ENCODE measurements at places on chromosomes 3 and 15. TPM values are rescaled to one million over a fixed set of nuclear protein-coding genes. Genes with fewer than 3 reads are reported as not detected.

DNA sequence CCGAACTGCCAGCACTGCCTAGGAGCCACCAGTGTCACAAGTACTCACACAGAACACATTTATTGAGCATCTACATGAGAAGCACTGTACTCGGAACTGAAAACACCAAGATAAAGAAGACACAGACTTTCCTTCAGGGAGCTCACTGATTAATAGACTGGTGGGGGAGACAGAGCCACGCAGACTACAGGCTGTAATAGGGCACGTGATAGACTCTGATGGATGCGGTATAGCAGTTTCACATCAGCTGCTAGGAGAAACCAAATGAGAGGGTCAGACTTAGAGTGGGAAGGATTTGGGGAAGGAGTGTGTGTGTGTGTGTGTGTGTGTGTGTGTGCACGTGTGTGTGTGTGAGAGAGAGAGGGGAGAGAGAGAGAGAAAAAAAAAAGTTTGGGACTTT lies 12.1 kb downstream of the EPHB1 start:
- DNase-seq, result no peak

ITPKA gene
- total RNA-seq, result 0.30 TPM

FANCD2 gene
- total RNA-seq, result 12.4 TPM

- DNase-seq, result no peak
Observed at GRCh38 chr15:99305761-99306505, 54.7 kb downstream of the LRRC28 start.

GRCh38 chr3:187763850-187764648 lies 18.8 kb upstream of the BCL6 start:
- DNase-seq, result no peak

- no peak for DNase-seq
Observed at GRCh38 chr15:101560722-101561583, 71.4 kb upstream of the PCSK6 start.

GRCh38 chr3:172201870-172202236 lies 162.5 kb downstream of the FNDC3B start:
- no peak for DNase-seq

DNA sequence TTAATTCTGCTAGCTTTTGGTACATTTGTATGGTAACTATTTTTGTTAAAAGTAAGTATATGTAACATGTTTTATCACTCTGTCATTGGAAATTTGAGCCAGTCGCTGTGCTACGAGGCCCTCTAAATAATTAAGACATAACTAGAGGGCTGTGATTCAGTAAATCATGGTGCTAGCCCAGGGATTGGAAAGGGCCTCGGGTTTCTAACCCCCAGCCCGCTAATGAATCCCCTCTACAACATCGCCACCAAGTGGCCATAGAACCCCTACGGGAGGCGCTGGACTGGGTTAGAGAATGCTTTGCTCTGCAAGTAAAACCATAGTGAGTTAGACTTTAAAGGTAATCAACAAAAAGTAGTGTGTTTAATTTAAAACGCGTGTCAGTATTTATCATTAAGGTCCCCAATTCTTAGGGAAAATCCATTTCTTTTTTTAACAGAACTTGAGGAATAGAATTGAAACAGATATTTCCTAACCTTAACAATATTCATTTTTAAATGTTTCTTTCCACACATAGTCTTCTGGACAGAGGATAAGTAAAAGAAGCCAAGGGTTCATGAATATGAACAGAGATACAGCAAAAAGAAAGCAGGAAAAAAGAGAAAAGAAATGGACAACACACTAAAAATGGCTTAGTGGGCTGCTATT lies 744.7 kb downstream of the EPHA3 start:
- no peak for DNase-seq

GRCh38 chr3:172115787-172116186 lies 76.4 kb downstream of the FNDC3B start:
- no peak for DNase-seq

DNA sequence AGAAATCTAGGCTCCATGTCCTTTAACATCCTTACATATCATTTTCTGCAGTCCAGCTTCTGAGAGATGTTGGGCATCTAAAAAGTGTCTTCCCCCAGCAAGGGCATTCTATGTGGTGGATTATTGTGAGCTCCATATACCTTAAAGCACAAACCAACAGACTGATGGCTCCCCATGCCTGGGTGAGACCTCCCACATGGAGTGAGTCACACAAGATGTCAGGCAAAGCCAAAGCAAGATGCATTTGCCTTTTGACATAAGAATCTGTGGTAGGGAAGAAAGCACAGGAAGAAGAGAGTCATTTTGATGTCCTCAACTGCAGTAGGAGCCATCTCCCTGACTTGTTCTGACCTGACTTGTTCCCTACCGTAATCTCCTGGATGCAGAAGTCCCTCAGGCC lies 238.7 kb upstream of the EIF1B start:
- DNase-seq, result no peak

RBP2 gene
- not detected for total RNA-seq

TTLL13 gene
- not detected for total RNA-seq

- DNase-seq, result no peak
Observed at GRCh38 chr3:172102123-172102882, 62.9 kb downstream of the FNDC3B start.

GRCh38 chr3:189513281-189514117 lies 117.7 kb upstream of the TP63 start:
- no peak for DNase-seq

GRCh38 chr3:65830948-65831732 lies 207.6 kb downstream of the MAGI1 start:
- DNase-seq, result no peak

GRCh38 chr15:40936709-40937666 lies 7.8 kb downstream of the DLL4 start:
- no peak for DNase-seq

DNA sequence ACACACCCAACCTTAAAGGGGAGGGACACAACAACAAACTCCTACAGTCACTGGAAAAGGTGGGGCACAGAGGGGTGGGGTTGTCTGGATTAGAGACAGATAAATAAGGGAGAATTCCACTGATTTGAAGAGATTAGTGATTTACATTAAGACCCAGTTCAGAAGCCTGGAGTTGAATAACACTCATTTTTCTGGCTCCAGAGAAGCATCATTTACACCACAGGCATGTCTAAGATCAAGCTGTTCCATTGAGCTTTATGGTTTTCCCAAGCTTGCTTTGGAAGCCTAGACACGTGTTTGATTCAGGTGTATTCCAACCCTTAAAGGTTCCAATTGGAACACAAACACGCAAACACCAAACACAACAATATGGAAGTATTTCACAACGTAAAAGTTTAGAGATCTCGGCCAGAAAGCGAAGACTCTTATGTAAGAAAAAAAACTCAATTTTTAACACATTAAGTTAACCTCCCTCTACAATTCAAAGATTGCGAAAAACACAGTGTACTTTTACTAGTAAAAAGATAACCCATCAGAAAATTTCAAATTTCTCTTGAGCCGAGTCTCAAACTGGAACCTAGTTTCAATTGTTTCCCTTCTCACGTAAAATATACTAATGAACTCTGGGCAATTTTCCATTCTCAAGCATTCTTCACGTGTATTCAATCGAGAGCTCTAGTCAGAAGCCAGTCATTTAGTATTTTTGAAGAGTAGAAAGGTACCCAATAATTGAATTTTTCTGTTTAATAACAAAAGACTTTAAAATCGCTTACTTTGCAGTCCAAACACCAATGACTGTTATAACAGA lies 2.1 kb downstream of the TRA2B start:
- DNase-seq, result no peak

HMCES gene
- 34.5 TPM for total RNA-seq

DNA sequence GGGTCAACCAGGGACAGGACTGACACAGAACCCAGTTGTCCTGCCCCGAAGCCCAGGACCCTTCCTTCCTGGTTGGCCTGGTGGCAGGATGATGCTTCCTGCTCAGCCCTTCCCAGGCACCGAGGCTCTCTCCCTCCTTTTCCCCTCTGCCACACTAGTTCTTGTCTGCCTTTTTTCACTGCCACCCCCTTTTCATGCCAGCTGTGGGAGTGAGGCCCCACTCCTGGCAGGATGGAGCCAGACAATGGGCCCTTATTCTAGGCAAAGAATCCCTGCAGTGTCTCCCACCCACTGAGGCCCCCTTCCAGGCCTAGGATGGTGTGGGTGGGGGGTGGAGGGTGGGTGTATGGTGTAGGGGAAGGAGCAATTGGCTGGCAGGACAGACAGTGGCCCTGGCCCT lies 1.1 kb upstream of the SCAMP5 start:
- no peak for DNase-seq

GRCh38 chr15:100726421-100727190 lies 124.2 kb downstream of the ASB7 start:
- DNase-seq, result peak; percentile 46

DNA sequence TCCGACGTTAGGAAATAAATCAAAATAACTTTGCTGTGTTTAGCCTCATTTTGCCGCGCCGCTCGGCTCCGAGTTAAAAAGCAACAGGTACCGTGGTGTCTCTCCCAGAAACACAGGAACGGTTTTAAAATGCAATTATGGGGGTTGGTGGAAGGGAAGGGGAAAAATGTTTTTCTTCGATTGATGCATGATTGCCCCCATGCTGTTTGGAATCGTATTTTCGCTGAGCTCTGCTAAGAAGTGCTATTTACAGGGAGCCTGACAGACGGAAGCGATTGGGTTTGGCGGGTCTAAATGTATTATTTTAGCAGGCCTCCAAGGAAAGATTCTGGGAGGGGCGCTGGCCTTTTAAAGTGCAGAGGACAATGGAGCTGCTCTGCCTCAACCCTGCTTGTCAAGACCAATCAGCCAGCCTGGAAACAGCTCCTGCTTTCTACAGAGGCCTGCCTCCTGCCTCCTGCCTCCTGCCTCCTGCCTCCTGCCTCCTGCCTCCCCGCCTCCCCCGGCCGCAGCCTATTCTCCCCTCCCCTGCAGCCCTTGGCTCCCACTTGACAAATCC lies 156.7 kb upstream of the TLE3 start:
- DNase-seq, result no peak

ARNT2 gene
- total RNA-seq, result 2.4 TPM

DNA sequence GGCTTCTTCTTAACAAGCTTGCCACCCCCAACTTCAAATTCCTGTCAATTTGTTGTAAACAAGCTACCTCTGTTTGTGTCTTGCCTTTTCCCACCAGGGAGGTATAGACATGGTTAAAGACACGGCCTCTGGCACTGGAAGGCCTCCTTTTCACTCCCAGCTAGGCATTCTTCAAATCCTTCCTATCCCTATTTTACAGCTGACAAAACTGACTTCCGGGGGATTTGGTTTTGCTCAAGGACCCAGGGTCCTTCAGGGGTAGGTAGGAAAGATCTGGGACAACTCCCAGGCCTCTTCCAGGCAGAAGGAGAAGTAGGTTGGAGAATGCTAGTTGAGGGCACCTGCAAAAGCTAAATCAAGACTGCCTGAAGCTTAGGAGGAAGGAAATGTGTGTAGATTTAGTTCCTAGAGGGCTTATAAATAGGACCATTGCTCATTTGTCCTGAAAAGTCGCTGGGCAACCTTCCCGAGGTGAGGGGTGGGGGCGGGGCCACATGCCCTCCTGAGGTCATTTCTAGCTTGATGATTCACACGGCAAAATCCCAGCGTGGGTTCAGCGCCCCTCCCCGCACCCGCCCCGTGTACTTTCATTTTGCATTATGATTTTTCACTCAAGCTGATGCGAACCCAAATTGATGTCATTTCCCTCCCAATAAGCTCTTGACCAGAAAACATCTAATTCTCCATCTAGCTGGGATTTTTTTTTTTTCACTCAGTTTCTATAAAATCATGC lies 365.5 kb downstream of the SHQ1 start:
- DNase-seq, result peak; percentile 81

GRCh38 chr15:47806008-47806407 lies 88.7 kb downstream of the SEMA6D start:
- DNase-seq, result no peak

DNA sequence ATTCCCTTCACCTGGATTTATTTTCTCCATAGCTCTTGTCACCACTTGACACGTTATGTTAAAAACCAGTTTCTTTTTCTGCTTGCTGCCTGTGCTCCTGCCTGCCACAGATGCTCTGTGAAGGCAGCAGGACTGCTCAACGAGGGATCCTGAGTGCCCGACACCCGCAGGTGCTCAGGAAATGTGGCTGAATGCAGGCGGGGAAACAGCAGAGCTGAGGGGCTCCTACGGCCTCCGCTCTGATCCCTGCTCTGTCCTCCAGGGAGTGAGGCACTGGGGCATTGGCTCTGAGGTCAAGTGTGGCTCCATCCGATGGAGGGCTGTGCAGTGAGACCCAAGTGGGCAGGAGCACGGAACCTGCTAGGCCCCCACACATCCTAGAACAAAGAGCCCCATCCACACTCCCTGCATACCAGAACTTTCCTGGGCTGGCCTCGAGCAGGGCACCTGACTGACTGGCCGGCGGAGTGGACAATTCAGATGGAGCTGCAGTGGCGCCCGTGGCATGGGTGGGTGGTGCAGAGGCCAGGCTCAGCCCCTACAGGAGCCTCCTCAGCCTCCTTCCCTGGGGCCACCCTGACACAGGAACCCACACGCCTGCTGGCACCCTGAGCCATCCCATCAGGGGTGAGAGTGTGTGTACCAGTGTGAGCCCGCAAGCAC lies 27.9 kb downstream of the IQSEC1 start:
- no peak for DNase-seq
